ENCODE measurements at places on chromosomes 7 and 10. TPM values are rescaled to one million over a fixed set of nuclear protein-coding genes. Genes with fewer than 3 reads are reported as not detected.

The ZNF655 gene
- total RNA-seq = 103 TPM

- no peaks in the 10 kb centered on the region for H3K27me3 ChIP-seq
- no peaks in the 10 kb centered on the region for H3K4me1 ChIP-seq
- H3K36me3 ChIP-seq = no peaks in the 10 kb centered on the region
- no peak overlapping the region for H3K27ac ChIP-seq
- no peak overlapping the region for H3K4me3 ChIP-seq
Observed at GRCh38 chr7:497946-498655, 21.5 kb downstream of the PDGFA start.

- H3K27me3 ChIP-seq = peaks cover 75% of the 10 kb centered on the region
- H3K4me1 ChIP-seq = peaks cover 10% of the 10 kb centered on the region
- no peaks in the 10 kb centered on the region for H3K36me3 ChIP-seq
- H3K27ac ChIP-seq = no peak overlapping the region
- H3K4me3 ChIP-seq = no peak overlapping the region
Observed at GRCh38 chr10:117539361-117539773, 3.2 kb upstream of the EMX2 start.

The CDHR3 gene
- total RNA-seq = 1.2 TPM

The PODXL gene
- 1.6 TPM for total RNA-seq

GRCh38 chr10:11527691-11528255, 83.7 kb downstream of the USP6NL start:
- no peak for DNase-seq
- H3K4me1 ChIP-seq = peaks cover 8% of the 10 kb centered on the region
- no peaks in the 10 kb centered on the region for H3K36me3 ChIP-seq

DNA sequence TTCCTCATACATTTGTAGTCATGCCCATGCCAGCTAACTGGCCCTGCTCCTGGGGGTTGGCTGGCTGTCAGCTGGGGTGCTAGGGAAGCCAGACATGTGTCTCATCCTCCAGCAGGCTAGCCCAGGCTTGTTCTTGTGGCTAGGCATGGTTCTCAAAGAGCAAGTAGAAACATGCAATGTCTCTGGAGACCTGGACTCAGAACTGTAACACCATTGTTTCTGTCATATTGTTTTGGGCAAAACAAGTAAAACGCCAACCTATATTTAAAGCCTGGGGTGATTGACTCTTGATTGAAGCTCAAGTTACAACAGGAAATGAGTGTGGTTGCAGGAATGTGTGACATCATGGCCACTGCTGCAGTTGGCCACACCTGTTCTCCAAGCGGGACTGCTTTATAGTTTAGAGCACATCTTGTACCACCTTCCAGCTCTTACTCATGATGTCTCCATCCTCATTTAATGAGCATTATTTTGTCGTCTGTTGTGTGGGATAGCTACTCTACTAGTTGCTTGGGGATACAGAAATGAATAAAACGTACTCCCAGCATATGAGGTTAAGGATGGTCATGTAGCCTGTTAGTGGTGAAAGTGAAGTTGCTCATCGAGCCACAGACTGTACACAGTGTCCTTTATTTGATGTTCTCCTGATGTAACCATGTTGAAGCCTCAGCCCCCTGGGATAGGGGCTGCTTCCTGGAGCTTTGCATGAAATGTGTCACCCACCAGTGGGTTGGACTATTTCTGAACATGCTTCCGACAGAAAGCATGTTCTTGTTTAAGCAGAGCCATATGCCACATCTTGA, 168.4 kb downstream of the SORCS3 start:
- no peak overlapping the region for H3K4me3 ChIP-seq
- no peaks in the 10 kb centered on the region for H3K4me1 ChIP-seq
- no peaks in the 10 kb centered on the region for H3K27me3 ChIP-seq
- no peak for DNase-seq
- no peak overlapping the region for H3K27ac ChIP-seq

The CDCA7L gene
- total RNA-seq = 38.8 TPM

GRCh38 chr10:43870968-43871439, 222.3 kb upstream of the ZNF32 start:
- no peak overlapping the region for H3K27ac ChIP-seq
- H3K4me1 ChIP-seq = no peaks in the 10 kb centered on the region
- H3K36me3 ChIP-seq = no peaks in the 10 kb centered on the region

- no peak overlapping the region for H3K4me3 ChIP-seq
- H3K36me3 ChIP-seq = no peaks in the 10 kb centered on the region
- DNase-seq = no peak
- peaks cover 12% of the 10 kb centered on the region for H3K4me1 ChIP-seq
Observed at GRCh38 chr7:127251036-127251464, 1.7 kb downstream of the GRM8 start.

GRCh38 chr10:89339875-89340274, 12.1 kb downstream of the IFIT3 start:
- H3K36me3 ChIP-seq = peaks cover 74% of the 10 kb centered on the region
- H3K4me3 ChIP-seq = no peak overlapping the region
- peaks cover 31% of the 10 kb centered on the region for H3K4me1 ChIP-seq
- DNase-seq = no peak
- no peak overlapping the region for H3K27ac ChIP-seq
- peaks cover 22% of the 10 kb centered on the region for H3K27me3 ChIP-seq

- H3K4me1 ChIP-seq = peaks cover 53% of the 10 kb centered on the region
- no peak overlapping the region for H3K4me3 ChIP-seq
- no peaks in the 10 kb centered on the region for H3K27me3 ChIP-seq
- no peak for DNase-seq
- peaks cover 28% of the 10 kb centered on the region for H3K36me3 ChIP-seq
Observed at GRCh38 chr10:30675791-30676718, 46.5 kb upstream of the LYZL2 start.

DNA sequence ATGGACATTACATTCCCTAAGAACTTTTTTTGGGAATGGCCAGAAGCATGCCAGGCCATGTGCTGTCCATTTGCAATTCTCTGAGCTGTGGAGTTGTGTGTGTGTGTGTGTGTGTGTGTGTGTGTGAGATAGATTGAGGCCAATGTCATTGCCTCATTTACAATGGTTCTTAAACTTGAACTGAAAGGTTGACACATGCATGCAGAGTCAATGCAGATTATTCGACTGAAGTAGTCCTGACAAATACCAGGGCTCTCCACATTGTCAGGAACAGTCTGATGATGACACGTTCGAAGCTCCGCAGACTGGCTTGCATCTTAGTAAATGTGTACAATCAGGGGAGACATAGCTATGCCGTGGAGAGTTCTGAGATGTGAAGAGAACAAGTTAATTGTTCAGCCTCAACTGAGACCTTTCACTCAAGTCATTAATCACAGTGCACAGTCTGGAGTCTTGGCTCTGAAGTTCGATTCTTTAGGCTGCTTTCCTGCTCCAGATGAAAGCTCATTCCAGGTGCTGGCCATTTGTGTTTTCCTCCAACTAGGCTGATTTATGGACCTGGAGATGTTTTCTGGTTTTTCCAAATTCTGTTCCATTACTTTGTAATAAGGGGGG, 921.9 kb downstream of the LRMDA start:
- no peaks in the 10 kb centered on the region for H3K4me1 ChIP-seq
- no peaks in the 10 kb centered on the region for H3K36me3 ChIP-seq
- no peaks in the 10 kb centered on the region for H3K27me3 ChIP-seq
- no peak overlapping the region for H3K27ac ChIP-seq
- H3K4me3 ChIP-seq = no peak overlapping the region

GRCh38 chr10:130140425-130140824, 4.2 kb downstream of the GLRX3 start:
- H3K4me3 ChIP-seq = no peak overlapping the region
- peaks cover 35% of the 10 kb centered on the region for H3K36me3 ChIP-seq
- no peaks in the 10 kb centered on the region for H3K27me3 ChIP-seq
- H3K27ac ChIP-seq = no peak overlapping the region

- peaks cover 22% of the 10 kb centered on the region for H3K4me1 ChIP-seq
- H3K4me3 ChIP-seq = no peak overlapping the region
- peaks cover 10% of the 10 kb centered on the region for H3K27me3 ChIP-seq
Observed at GRCh38 chr7:157278791-157279724, 57.7 kb upstream of the DNAJB6 start.

GRCh38 chr7:138726288-138726687, 25.1 kb upstream of the SVOPL start:
- H3K27ac ChIP-seq = no peak overlapping the region
- DNase-seq = no peak
- H3K27me3 ChIP-seq = no peaks in the 10 kb centered on the region
- no peak overlapping the region for H3K4me3 ChIP-seq
- no peaks in the 10 kb centered on the region for H3K36me3 ChIP-seq

The NYAP1 gene
- total RNA-seq = 0.13 TPM

The LRRN3 gene
- total RNA-seq = 18.0 TPM

GRCh38 chr10:128642023-128642422, 515.8 kb upstream of the MKI67 start:
- H3K36me3 ChIP-seq = no peaks in the 10 kb centered on the region
- H3K4me3 ChIP-seq = no peak overlapping the region
- no peaks in the 10 kb centered on the region for H3K4me1 ChIP-seq

DNA sequence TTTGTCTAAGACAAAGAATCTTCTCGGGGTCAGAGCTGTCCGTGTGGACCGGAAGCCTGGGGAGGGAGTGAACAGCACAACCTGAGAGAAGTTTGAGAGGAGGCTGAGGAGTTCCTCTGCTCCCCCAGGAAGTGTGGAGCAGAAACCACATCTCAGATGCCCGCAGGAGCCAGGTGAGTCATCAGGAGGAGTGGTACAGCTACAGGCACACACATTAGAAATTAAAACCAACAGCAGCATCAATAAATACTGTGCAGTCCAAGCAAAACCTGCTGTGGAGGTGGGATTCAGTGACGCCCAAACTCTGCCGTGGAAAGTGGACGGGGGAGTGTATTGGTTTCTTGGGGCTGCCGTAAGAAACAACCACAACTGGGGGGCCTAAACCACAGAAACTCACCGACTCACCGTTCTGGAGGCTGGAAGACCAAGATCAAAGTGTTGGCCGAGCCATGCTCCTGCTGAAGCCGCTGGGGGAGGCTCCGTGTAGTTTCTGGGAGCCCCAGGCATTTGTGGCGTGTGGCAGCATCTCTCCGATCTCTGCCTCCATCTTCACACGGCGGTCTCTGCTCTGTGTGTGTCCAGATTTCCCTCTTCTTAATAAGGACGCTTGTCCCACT, 31.2 kb upstream of the GARS1 start:
- H3K27ac ChIP-seq = no peak overlapping the region
- H3K27me3 ChIP-seq = no peaks in the 10 kb centered on the region
- peaks cover 13% of the 10 kb centered on the region for H3K4me1 ChIP-seq
- no peak overlapping the region for H3K4me3 ChIP-seq
- peaks cover 25% of the 10 kb centered on the region for H3K36me3 ChIP-seq
- no peak for DNase-seq

DNA sequence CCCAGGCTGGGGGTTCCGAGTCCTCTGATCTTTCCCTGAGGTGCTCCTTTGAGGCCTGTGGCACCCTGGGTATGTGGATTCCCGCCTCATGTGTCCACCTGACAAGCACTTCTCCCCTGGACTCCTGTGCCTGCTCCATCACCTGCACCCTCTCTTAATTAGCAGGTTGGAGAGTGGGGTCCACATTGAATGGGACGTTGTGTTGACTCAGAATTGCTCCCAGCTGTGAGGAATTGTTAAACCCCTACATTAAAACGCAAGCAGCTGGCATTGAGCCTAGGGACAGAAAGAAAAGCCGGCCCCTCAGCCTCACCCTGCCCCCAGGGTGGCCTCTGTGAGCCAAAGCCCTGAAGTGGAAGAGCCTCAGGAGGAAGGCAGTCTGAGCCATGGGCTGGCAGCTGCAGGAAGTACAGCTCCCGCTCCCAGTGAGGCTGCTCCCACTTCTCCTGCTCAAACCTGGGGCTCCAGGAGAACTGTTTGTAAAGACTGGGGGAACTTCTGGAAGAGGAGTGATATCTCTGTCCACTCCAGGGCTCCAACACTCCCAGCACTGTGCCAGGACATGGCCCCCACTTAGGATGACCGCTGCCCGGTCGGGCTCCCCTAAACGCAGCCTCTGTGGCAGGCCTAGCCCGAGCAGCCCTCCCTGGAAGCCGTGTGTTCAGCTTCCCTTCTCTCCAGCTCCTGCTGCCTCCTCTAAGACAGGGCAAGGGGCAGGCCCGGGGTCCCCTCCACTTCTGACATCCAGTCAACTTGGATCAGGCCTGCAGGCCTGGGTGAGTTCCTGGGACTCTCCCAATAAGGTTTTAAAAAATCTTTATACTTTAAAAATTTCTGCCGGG, 1.8 kb upstream of the OPN4 start:
- DNase-seq = no peak
- H3K27me3 ChIP-seq = no peaks in the 10 kb centered on the region
- H3K4me3 ChIP-seq = no peak overlapping the region
- no peaks in the 10 kb centered on the region for H3K36me3 ChIP-seq

The TUBAL3 gene
- not detected for total RNA-seq

GRCh38 chr10:125060026-125060425, 100.3 kb downstream of the CTBP2 start:
- H3K27ac ChIP-seq = no peak overlapping the region
- peaks cover 39% of the 10 kb centered on the region for H3K27me3 ChIP-seq
- H3K4me1 ChIP-seq = peaks cover 10% of the 10 kb centered on the region
- no peaks in the 10 kb centered on the region for H3K36me3 ChIP-seq

DNA sequence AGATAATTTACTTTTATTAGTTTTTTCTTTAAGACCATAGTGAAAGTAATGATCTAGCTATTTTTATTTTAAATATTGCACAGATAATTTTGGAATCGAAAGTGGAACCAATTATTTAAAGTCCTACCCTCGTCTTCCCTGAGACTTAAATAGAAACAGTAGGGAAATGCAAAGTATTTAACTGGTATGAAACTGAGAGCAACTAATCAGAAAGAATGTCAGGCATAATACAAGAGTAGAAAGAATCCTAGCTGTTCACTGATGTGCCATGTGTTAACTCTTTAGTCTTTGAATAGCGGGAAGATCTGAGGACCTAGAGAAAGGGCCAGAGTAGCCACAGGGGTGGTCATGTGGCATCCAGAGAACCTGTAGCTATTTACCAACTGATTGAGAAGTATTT, 630.0 kb downstream of the NRG3 start:
- H3K4me1 ChIP-seq = no peaks in the 10 kb centered on the region
- DNase-seq = no peak
- no peak overlapping the region for H3K27ac ChIP-seq
- no peaks in the 10 kb centered on the region for H3K36me3 ChIP-seq
- H3K27me3 ChIP-seq = no peaks in the 10 kb centered on the region

DNA sequence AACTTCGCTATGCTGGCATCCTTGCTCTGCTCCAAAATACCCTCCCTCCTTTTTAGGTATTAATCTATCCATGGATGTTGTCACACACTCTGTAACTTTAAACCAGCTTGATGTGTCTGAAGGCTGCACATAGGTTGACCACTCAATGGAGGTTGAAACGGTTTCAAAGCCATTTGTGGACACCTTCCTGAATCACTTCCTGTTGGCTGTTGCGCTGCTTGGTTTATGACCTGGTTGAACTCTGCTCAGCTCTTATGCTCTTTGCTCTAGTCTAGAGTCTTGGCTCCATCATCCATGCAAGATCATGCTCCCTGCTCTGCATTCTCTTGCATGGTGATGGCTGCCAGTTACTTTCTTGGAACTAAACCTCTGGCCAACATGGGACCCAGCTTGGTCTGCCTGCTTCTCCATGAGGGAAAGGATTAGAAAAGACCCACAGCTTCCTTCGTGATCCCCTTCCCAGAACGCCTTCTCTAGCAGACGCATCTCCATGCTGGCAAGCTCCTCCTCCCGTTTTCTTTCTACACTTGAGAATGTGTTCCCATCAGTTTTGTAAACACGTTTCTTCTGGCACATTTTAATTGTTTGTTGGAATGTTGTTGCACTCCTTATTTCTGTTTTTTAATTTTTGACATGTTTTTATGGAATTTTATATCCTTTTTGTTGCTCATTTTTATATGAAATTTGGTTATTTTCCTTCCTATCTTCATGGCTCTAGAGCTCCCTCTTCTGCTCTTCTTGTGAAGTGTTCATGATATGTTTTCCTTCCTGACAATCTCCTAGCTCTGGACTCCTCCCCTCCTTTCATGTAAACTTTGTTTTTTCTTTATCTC, 149.8 kb downstream of the XPNPEP1 start:
- H3K4me1 ChIP-seq = no peaks in the 10 kb centered on the region
- DNase-seq = no peak
- no peak overlapping the region for H3K4me3 ChIP-seq
- no peaks in the 10 kb centered on the region for H3K36me3 ChIP-seq
- H3K27me3 ChIP-seq = no peaks in the 10 kb centered on the region
